ENCODE measurements at places on chromosomes 6 and 20. TPM values are rescaled to one million over a fixed set of nuclear protein-coding genes. Genes with fewer than 3 reads are reported as not detected.

GRCh38 chr6:166955865-166956443 is 396 bp downstream of the RNASET2 start:
- no peak for DNase-seq

Gene JPH2
- polyA plus RNA-seq: not detected

DNA sequence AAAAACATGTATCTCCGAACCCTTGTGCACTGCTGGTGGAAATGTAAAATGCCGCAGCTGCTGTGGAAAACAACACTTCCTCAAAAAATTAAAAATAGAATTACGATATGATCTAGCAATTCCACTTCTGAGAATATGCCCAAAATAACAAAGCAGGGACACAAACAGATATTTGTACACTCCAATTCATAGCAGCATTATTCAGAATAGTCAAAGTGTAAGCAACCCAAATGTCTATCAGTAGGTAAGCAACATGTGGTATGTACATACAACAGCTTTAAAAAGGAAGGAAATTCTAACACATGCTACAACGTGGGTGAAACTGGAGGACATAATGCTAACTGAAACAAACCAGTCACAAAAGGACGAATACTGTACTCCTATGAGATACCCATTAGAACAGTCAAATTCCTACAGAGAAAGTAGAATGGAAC is 5.7 kb upstream of the RAB5IF start:
- DNase-seq: no peak

Gene NOL7
- polyA plus RNA-seq: 118 TPM

DNA sequence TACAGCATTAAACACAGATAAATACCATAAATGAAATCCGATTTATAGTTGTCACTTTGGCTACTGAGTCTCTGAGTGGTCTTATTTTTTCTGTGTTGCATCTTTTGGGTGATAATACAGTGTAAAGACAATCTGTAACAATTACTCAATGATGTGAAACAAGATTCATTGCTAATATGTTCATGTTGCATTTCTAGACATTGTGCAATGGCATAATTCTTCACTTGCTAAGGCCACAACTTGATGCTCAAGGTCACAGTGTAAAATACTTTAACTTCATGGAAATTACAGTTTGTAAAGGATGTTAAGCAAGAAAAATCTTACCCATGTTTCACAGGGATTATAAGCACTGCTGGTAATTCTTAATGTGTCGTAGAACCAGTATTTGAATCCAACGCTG is 74.9 kb upstream of the SMLR1 start:
- DNase-seq: no peak

DNA sequence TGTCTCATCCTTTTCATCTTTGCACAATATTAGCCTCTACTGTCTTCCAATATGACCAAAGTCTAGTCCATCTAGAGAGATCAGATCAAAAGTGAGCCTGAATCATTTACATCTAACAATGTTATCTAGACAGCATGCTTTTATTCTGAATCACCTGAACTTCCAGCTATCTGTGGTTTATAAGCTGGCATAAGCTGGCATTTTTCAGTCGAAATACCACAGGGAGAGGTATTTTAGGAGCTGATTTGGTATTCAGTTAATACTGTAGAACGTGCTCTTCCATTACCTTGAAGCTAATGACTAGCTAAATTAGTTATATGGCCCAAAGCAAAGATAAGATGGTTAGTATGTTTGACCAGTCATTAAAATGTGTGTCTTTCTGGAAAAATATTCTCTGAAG is 188.3 kb upstream of the AGPAT4 start:
- DNase-seq: no peak

Gene CAP2
- polyA plus RNA-seq: not detected

Gene CST4
- polyA plus RNA-seq: not detected

DNA sequence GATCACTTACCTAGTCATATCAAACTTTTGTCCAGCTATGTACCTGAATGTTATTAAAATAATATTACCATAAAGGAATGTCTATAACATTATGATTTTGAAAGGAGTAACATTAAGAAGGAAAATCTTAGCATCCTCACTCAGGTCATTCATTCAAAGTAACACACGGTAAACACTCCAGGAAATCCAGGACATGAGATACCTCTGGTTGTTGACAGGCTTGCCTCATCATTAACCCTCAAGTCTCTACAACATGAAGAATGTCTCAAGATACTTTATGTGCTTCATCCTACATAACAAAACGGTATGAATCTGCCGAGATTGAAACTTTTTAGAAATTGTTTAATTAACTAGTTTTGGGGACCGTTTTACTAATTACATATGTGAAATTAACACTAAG is 690 bp upstream of the FILIP1 start:
- no peak for DNase-seq

- no peak for DNase-seq
These were observed 92.1 kb upstream of the EEF1E1 start for GRCh38 chr6:8194490-8194889.

DNA sequence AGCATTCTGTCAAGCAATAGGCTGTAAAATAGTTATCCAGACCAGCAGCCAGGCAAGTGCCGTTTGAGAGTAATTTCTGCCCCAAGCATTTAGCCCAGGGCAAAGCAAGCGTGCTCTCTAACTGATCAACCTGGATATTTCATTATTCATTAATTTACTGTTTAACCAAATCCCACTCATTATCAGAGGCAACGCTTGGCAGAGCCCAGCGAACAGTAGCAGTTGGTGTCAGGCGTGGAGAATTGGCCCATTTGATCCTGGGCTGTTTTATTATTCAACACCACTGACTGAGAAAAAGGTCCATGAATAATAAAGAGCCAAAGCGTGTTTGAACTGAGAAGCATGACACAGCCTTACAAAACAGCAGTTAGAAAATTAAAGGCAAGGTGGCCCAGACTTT is 35.3 kb downstream of the TFAP2B start:
- no peak for DNase-seq

Gene DCBLD1
- polyA plus RNA-seq: 2.6 TPM

Gene HSPA12B
- polyA plus RNA-seq: not detected

DNA sequence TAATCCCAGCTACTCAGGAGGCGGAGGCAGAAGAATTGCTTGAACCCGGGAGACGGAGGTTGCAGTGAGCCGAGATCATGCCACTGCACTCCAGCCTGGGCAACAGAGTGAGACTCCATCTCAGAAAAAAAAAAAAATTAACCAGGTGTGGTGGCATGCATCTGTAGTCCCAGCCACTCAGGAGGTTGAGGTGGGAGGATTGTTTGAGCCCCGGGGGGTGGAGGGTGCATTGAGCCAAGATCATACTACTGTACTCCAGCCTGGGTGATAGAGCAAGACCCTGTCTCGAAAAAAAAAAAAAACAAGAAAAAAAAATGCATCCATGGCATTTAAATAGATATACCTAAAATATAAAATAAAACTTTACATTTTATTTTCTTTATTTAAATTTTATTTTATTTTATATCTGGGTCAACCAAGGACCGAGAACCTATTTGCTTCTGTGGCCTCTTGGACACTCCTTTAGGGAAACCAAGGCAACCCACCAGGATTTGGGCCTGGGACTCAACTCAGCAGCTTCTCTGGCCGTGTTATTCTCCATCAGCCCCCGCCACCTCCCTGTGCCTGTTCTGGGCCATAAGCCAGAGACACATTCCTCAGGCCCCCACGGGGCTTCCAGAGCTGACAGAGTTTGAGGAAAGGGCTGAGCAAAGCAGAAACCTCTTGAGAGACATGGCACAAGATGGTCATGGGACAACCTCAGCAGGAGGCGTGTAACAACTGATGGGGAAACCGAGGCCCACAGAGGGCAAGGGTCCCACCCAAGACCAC is 6.2 kb downstream of the SNTA1 start:
- no peak for DNase-seq

DNA sequence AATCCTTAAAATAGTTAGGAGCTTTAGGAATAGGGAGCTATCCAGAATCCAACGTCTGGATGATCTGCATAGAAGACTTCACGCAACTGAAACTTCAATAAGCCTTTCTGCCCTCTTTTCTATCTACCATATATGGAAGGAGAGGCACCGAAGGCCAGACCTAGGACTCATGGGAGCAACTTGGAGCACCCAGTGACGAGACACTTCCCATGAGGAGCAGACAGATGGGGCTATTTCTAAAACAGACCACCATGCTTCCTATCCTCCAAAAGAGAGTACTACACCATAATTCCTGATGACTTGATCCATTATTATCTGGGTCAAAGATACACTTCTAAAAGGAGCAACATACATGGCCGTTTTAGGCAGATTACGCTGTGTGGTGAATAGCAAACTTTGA is 6.0 kb downstream of the RPP40 start:
- no peak for DNase-seq

DNA sequence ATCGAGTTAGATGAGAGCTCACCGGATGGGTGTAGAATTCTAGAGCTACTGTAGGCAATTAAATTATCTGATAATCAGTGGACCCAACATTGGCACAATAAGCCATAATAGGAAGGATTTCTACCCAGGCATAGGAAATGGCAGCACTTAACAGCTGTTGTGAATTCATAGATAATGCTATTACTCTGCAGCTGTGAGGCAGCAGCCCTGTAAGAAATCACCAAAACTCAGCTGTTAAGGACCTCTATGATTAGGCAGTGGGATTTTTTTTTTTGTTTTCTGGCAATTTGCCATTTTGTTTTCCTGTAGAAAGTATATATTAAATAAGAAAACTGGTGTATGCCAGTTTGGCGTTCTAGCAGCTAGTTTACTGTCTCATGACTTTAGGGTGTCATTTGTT is 609.1 kb upstream of the SLC35B3 start:
- DNase-seq: no peak

DNA sequence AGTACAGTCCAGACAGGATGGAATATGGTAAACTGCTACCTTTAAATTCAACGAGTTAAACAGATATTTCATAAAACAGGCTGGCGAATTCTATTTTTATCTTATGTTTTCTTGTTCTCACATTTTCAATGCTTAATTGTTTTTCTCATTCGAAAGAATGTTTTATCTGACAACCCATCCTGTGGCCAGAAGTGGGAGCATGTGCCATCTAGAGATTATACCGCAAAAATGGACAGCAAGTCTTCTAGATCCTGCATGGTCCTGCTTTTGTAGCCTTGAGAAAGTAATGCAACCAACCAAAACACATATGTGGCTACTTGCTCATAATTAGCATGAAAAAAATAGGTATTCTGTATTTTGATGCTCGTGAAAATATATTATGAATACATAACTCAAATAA is 30.7 kb downstream of the TUBB2B start:
- no peak for DNase-seq

DNA sequence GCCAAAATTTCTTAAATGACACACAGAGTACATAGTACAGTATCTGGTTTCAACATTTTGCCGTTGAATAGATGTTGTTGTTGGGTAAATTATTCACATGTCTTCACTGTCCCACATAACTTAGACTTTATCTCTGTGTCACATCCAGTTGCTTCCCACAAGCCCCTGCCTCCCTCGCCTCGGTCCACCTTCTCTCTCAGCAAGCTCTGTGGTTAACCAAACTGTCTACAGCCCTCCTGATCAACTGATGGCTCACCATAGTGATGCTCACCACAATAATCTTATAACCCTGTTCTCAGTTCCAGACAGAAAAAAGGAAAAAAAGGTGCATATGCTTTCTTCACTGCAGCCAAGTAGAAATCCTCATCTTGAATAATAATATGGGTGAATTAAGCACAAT is 23.0 kb downstream of the IL17F start:
- no peak for DNase-seq

- no peak for DNase-seq
These were observed 34.6 kb upstream of the MAPK13 start for GRCh38 chr6:36095497-36096391.

GRCh38 chr6:2656460-2657079 is 94.2 kb downstream of the MYLK4 start:
- DNase-seq: no peak

- no peak for DNase-seq
These were observed 57.4 kb upstream of the MAP3K4 start for GRCh38 chr6:160934157-160934556.

DNA sequence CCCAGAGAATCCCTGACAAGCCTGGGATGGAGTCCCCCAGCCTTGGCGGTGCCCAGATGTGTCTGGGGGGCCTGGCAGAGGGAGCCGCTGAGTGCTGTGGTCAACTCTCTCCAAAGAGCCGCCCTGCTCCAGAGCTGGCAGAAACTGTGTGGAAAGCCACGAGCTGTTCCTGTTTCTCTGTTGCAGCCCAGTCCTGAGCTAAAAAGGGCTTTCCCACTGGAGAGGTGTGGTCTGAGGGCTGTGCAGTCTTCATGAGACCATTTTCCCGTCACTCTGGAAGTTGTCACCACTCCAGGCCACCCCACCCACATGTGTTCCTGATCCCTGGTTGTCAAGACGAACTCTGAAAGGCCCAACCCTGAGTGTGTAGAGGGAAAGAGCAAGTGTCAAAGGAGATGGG is 99.7 kb upstream of the KCNK16 start:
- DNase-seq: no peak

GRCh38 chr6:48078120-48078519 is 32.9 kb downstream of the PTCHD4 start:
- DNase-seq: no peak

Gene DNMT3B
- 0.16 TPM for polyA plus RNA-seq

GRCh38 chr6:6596529-6597328 is 8.2 kb downstream of the LY86 start:
- DNase-seq: peak; percentile 40

GRCh38 chr6:118334634-118335033 is 213.5 kb upstream of the PLN start:
- no peak for DNase-seq

Gene BCAS1
- polyA plus RNA-seq: not detected
